ENCODE measurements at places on chromosomes 3 and 15.

GRCh38 chr3:190444576-190445145, 5.0 kb downstream of the TMEM207 start:
- DNase-seq, result no peak

DNA sequence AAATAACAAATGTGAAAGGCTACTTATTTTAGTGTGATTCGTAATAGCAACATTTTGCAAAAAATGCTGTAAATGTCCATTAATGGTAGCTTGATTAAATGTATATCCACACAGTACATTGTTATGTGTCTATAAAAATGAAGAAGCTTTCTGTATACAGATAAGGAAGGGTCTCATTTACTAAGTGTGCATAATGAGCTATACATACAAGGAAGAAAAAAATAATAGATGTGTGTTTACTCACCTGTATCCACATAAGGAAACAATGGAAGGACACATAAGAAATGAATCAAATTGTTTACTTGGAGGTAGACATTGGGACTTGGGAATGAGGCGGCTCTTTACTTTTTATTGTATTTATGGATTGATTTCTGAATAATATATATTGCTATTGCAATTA, 34.9 kb downstream of the MED12L start:
- DNase-seq, result no peak

- DNase-seq, result no peak
These were observed 462.3 kb upstream of the SGO1 start for GRCh38 chr3:20648294-20648693.

GRCh38 chr3:195699860-195700259, 20.9 kb upstream of the MUC20 start:
- no peak for DNase-seq

DNA sequence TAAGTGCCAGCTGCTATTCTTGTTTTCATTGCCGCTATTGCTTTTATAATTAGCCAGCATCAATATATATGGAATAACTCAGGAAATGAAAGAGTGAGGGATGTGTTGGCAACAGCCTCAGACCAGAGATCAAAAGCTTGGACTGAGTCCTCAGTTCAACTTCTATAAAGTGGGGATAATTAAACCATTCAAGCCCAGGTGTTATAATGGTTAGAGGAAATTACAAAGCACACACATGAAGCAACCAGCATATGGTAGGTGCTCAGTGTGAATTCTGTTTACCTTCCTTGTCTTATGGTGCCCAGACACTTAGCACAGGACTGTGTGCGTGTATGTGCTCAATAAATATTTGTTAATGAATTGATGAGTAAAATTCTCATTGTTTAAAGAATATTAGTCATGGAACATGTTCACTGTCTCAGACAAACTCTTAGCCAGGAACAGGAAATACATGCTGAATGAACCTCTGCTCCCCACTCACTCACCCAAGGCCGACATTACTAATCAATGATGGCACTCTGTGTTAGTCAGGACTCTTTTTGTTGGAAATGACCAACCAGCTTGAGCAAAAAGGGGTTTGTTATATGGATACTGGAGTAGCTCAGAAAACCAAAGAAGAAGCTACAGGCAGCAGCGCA, 16.7 kb upstream of the CCDC174 start:
- no peak for DNase-seq

DNA sequence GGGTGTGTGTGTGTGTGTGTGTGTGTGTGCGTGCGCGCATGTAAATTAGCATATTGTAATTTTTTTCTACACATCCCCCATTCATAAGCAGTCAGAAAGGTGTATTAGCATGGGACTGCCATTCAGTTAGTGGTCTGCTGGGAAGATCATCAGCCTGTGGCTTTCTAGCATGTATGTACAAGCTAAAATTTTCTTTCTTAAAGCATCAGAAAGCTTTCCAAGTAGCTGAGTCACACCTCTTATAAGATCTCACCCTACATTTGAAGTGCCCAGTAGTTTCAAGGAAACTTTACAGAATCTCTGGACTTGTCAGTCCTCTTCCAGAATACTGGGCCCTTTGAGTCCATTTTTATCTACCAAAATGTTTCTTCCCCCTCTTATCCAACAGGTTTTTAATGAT, 411.4 kb upstream of the TPRG1 start:
- DNase-seq, result no peak

All from stimulated activated CD8-positive, alpha-beta memory T cell treated with anti-CD3 and anti-CD28 coated beads, Interleukin-7, amount 100 ng/mL, for 24 hours (primary cell).